ENCODE measurements at places on chromosomes 7 and 10.

DNA sequence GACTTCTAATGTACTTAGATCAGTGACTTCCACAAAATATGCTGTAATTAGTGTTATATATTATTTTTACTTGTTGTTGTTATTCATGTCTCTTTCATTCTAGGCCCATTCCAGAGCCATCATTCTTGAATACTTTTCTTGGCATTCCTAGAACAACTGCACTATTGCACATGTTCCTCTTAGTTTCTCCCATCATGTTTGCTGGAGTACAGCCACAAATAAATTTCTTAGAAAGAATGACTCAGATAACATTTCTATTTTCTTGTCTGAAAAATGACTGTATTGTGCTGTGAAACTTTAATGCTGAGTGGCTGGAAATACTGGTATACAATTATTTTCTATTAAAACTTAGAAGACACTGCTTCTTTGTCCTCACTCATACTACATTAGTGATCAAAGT lies 651.0 kb upstream of the STEAP1 start:
- DNase-seq, result no peak

- DNase-seq, result no peak
Measured at GRCh38 chr7:155974186-155974897, 162.1 kb upstream of the SHH start.

DNA sequence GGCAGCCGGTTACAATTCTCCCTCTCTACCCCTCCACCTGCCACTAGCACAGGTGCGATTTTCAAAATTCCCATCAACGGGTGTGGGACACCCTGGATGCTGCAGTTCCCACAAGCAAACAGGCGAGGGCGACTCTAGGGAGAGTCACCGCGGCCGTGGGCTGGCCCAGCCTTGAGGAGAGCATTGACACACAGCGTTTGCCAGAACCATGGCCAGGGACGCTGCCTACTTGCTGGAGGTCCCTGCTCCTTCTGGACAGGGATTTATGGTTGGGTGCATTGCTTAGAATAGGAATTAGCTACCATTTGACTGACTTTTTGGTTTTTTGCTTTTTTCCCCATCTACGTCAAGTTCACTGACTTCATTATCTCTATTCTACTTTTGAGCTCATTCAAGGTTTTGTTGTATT lies 19.0 kb upstream of the CLDN4 start:
- DNase-seq, result peak; percentile 52

DNA sequence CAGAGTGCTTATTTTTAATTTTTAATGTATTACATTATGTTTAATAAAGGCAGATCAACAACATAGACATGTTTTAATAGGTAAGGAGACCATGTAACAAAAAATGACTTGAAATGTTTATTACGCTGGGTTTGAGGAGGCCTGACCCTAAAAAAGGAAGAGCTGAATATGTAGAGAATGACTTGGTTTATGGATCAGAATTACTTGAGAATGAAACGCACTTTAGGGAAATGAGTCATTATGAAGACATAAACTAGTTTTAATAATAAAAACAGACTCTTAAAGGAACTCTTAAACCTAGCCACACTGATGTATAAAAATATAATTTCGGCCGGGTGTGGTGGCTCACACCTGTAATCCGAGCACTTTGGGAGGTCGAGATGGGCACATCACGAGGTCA lies 56.5 kb downstream of the CTTNBP2 start:
- DNase-seq, result no peak

DNA sequence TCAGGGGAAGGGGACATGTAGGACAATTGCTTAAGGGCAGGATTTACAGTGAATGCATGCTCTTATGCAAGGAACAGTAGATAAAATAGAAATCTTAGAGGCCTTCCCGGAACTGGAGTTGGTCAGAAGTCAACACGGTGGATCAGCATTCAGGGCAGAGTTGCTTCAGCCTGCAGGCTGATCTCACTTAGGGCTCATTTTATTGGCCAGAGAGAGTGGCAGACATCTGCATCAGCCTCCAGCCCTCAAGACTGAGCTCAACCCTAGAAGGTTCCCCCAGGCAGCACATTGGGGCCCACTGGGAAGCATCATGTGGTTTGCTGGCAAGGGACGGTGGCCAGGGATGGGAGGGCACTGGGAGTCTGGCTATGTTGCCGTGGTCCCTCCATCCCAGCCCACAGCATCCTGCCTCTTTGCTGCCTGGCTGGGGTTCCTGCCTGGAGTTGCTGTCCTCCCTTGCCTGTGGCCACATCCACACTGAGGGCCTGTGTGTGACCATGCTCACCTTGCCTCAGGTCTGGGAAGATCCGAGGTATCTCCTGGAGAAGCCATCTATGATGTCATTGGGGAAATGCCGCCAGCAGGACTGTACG lies 13.0 kb downstream of the SCART1 start:
- no peak for DNase-seq

- no peak for DNase-seq
Measured at GRCh38 chr10:132499367-132499685, 38.3 kb upstream of the INPP5A start.

- DNase-seq, result no peak
Measured at GRCh38 chr10:120586471-120586872, 129.4 kb downstream of the PLPP4 start.

DNA sequence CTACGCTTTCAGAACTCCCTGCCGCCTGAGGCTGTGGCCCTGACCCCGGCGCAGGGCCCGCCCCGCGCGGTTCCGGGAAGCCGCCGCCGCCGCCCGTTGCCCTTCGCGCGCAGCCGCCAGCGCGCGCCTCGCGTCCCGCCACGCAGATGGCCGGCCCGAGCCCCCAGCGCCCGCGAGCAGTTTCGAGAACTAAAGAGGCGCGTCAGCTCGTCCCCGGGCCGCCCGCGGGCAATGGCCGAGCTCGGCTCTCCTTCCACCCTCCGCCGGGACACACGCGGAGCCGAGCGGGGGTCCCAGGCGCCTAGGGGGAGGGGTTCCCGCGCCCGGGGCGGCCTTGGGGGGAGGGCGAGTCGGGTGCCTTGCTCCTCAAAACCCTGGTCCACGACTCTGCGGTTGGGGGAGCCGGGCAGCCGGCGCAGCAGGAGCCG lies 1.8 kb downstream of the HNRNPF start:
- DNase-seq, result no peak

DNA sequence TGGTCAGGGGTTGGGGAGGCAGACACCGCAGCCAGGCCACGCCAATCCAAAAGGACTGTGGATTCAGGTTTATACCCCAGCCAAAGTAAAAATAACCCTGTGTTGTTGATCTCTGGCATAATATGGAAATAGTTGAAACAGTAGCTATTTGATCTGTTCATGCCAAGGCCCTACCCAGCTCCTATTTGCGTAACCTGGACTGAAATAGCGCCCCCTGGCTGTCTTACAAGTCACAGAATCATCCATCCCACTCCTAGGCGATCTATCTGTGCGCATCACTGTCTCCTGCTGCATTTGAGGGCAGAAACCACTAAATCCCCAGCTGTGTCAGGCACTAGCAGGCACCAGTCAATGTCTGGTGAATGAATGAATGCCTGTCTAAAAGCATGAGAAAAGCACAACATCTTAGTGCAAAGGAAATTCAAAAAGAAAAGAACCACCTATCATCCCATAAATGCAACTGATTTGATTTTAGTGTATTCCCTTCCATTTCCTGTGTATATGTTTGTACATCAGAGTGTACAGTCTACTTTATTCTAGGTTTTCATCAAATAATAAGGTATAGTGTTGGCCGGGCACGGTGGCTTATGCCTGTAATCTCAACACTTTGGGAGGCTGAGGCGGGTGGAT lies 160.0 kb downstream of the SLIT1 start:
- no peak for DNase-seq

DNA sequence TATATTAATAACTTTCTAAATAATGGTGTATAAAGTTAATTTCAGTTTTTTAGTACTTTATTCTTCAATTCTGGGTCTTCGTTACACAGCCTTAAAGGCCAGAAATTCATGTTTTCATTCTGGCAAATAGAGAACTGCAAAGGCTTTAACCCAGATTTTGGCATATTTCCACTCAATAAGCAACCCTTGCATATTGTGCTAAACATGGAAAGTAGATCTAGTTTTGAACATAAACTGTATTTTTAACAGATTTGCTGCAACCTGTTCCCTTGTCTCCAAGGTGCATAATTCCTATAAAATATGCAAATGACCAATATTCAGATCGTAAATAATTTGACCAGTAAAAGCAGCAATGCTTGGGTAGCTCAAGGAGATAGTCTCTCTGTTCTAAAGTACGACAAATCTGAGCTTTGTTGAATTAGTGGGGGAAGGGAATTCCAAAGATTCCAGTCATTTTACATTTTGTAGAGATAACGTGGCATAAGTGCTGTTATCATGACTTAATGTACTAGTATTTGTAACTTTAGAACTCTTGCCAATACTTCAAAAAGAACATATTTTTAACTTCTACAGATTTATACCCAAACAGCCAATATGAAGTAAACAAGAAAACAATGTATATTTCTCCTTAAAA lies 46.4 kb upstream of the RSBN1L start:
- no peak for DNase-seq

Data from dorsolateral prefrontal cortex (tissue), 122 donors.